SW 1271 (cell line): ENCODE measurements at places on chromosomes 3 and 15.
A peak's percentile ranks its signal among the peaks of the same experiment; 100 is the strongest.

DNA sequence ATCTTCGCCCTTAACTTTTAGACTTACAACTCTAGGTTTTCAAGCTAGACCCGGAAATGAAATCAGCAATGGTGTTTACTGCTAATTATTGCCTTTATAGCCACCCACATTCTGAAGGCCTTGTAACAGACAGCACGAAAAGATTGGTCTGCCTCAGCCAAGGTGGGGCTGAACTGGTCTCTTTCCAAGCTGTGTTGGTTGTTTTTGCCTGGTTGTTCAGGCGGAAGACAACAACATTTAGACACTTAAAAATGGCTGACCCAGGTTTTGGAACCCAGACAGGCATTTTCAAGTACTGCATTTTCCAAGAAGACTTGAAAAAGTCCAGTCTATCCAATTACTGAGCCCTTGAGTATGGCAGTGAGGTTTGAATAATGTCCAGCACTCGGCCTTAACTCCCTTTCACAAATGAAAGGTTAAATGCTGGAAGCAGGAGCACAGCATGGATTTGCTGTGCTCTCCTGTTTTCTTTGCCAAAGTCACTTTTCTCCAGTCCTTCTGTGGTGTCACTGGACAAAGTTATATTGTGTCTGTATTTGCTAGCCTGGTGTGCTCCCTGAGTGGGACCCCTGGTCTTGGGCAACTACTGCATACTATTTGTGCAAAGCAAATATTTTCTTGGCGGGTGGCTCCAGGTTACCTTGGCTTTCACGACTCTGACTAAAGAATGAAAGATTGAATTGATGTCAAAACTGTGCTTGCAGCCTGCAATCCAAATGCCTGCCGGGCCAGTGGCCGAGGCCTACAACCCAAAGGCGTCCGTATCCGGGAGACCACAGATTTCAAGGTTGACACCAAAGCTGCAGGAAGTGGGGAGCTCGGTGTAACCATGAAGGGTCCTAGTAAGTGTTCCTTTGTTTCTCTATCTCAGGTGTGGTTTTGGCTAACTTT is 93.5 kb downstream of the FLNB start:
- DNase-seq: no peak

DNA sequence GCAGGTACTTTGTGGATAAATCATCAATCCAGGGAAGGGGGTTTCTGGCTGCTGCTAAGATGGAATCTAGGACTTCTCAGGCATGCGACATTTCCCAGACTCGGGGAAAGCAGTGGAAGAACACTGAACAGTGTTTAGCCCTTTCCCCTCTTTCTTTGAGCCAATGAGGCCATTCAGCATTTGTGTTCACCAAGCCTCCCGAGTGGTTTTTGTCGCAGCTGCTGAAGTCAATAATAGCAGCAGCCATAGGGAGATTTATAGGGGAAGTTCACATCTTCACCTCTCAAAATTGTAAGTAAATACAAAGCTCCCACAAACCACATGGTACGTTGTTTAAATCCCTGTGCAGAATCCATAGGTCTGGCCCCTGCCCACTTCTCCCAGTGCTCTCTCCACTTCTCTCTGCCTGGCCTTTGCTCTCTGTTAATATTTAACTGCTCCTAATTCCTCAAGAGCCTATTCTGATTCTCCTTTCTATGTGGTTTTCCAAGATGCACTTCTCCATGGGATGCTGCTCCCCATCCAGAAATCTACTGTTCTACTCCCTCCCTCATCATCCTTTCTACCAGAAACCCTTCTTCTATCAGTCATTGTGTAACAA is 230.7 kb downstream of the SHQ1 start:
- DNase-seq: no peak

DNA sequence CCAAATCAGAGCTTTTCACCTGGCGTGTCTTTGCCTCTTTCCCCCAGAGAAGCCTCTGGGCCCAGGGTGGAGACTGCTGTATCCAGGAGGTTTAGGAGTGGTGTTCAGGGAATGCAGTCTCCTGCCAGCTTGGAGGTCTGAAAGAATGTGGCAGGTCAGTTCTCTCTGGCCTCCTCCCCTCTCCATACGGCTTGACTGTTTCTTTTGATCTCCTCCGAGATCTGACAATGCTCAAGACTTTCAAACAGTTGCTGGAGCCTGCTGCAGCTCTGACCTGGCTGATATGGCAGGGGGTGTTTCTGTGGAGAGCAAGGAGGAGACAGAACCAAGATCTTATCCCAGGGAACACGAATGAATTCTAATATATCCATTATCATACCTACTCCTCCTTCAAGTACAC is 24.7 kb upstream of the TM4SF4 start:
- no peak for DNase-seq

GRCh38 chr3:104458657-104459056 is 908.1 kb upstream of the ALCAM start:
- DNase-seq: no peak

- no peak for DNase-seq
Measured at GRCh38 chr3:196419386-196419785, 12.8 kb downstream of the UBXN7 start.

GRCh38 chr3:32460031-32460749 is 42.5 kb downstream of the CMTM6 start:
- no peak for DNase-seq

DNA sequence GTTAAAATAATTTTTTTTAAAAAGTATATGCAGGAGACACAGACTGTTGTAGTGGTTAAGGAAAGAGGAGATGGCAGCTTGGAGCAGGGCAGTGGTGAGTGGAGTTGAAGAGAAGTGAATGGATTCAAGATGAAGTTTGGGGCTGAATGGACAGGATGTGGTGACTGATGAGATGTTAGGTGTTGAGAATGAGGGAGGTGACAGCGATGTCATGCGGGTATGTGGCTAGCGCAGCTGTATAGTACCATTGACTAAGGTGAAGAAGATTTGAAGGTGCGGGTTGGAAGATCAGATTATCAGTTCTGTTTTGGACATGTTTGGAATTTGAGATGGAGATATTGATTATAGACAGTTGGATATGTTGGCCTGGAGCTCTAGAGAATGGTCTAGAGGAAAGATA is 20.1 kb downstream of the FBXO22 start:
- no peak for DNase-seq

DNA sequence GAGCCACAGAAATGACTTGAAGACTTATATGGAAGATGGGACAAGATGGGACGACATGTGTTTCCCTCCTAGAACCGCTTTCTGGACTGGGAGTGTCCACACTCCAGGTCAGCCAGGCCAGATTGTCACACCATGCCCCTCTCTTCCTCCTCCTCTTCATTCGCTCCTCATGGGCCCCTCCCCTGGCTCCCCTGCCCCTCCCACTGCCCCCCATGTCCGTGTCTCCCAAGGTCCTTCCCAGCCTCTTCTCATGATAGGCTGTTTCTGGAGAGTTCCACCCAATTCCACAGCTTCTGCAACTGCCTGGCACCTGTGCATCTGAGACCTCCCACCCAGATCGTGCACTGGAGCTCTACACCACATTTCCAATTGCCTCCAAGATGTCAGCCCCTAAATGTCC is 6.6 kb downstream of the MYO5C start:
- DNase-seq: no peak

GRCh38 chr3:117706037-117706436 is 996.5 kb downstream of the TUSC7 start:
- no peak for DNase-seq

DNA sequence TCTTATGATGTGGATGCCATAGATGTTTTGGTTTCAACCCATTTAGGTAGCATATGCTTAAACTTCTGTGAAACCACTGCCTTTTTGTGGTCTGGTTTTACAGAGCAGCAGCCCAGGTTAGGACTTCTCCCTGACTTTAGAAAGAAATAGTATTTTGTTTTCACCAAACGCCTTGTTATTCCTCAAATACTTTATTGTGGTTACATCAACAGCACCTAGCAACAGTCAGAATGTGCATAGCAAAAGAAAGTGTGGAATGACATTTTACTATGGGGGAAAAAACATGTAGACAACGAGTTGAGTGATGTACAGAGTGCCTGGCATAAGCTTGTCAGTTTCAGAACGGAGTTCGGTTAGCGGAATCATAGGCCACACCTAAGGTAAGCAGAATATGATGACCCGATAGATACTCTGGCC is 159.2 kb downstream of the TPRG1 start:
- no peak for DNase-seq

DNA sequence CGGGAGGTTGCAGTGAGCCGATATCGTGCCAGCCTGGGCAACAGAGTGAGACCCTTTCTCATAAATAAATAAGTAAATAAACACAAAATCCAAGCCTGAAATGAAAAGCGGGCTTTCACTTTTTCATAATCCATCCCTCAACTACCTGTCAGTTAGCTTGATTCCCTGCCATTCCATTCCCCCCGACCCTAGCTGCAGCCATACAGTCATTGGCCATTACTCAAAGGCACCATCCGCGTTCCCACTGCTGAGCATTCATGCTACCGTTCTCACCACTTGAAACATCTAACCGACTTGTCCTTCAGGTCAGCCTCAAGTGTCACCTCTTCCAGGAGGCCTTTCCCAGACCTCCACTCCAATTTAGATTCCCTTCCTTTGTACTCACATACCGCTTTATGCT is 1.1 kb upstream of the PARL start:
- DNase-seq: no peak

DNA sequence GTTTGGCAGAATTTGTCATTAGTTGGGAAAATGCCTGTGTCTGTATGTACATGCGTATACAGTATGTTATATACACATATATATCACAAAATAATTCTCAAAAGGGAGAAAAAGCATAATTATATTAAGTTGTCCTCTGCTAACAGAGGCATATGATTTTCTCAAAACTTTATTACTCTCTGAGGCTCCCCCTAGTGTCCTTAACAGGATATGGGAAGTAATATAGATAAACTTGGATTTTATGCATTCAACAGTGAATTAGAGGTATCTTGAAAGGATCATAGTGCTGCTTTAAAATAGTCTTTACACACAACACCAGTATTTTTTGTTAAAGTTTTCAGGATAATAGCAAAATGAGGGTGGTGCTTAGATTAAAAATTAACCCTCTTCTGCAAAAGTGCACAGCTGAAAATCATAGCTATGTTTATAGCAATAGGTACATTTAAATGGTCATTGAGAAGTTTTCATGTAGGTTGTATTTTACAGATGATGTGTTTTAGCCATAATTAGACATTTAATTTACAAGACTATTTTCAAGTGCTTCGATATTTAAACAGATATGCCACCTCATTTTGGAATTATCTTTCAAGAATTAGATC is 454.0 kb upstream of the ROBO2 start:
- DNase-seq: no peak

- peak; percentile 35 for DNase-seq
Measured at GRCh38 chr3:52851348-52851747, 16.5 kb upstream of the MUSTN1 start.

GRCh38 chr15:38538328-38539007 is 26.1 kb downstream of the RASGRP1 start:
- no peak for DNase-seq

DNA sequence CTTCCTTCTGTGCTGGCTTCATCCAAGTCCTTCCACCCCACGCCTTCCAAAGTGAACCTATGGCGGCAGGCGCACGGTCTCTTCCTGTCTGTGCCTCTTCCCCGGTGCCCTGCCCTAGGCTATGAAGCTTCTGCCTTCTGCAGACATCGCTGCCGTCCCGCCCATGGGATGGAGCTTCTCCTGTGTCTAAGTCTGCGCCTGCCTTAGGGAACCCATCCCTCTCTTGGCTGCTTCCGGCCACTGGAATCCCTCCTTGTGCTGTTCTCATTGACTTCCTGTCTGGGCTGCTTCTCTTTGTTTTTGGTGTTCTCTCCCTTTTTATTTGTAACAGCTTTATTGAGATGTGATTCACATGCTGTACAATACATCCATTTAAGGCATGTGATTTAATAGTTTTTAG is 17.2 kb downstream of the CHCHD6 start:
- no peak for DNase-seq

- DNase-seq: no peak
Measured at GRCh38 chr3:77524946-77525682, 485.2 kb downstream of the ROBO2 start.

DNA sequence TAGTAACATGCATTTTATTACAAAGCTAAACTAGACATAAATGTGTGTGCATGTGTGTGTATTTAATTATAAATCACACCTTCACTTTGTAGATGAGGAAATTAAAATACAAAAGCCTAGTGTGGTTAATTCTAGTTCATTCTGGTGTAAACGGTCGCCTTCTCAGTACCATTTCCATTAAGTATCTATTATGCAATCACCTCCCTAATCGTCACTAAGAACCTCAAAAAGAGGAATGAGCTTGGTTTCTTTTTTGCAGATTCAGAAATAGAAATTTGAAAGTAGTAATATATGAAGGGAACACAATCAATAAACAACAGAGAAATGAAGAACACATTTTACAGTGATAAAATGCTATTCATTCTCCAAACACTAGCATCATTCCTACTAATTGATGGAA is 233.2 kb downstream of the ZBBX start:
- no peak for DNase-seq

GRCh38 chr15:35000511-35000910 is 12.4 kb upstream of the ZNF770 start:
- no peak for DNase-seq

DNA sequence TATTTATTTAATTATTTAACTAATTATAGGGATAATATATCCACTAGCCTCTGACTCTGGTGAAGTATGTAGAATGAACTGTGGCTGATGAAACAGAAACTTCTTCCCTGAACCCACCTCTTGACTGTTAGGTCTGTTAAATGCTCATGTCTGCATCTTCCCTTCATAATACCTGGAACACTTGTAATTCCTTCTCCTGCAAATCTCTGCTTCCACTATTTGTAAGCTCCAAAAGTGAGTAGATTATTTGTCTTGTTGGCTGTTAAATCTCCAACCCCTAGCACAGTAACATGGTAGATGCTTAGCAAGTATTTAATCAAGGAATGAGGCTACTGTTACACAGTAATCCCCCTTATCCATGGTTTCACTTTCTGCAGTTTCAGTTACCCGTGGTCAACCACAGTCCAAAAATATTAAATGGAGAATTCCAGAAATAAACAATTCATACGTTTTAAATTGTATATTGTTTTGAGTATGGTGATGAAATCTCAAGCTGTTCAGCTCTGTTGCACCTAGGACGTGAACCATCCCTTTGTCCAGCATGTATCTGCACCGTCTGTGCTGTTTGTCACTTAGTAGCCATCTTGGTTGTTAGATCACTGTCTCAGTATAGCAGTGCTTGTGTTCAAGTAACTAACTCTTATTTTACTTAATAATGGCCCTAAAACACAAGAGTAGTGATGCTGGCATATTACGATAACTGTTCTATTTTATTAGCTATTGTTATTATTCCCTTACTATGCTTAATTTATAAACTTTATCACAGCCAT is 5.7 kb downstream of the TTBK2 start:
- no peak for DNase-seq

DNA sequence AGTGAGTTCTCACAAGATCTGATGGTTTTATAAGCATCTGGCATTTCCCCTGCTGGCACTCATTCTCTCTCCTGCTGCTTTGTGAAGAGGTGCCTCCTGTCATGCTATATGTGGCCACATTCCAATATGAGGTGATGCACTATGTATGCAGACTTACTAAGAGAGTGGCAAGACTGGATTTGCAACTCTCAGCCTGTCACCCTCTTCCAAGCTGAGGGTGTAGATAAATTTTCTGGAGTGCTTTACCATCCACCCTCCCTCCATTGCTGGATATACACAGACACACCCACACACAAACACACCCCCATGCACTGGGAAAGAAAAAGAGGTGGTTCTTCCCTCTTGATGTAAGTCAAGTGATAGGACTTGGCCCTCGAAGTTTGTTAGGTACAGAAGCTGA is 30.2 kb upstream of the CHMP2B start:
- no peak for DNase-seq

- no peak for DNase-seq
Measured at GRCh38 chr15:34786206-34786605, 9.1 kb downstream of the ACTC1 start.
